Activated naive CD4-positive, alpha-beta T cell treated with anti-CD3 and anti-CD28 coated beads for 36 hours (primary cell): ENCODE measurements at places on chromosomes 1 and 21. TPM values are rescaled to one million over a fixed set of nuclear protein-coding genes. Genes with fewer than 3 reads are reported as not detected.

DNA sequence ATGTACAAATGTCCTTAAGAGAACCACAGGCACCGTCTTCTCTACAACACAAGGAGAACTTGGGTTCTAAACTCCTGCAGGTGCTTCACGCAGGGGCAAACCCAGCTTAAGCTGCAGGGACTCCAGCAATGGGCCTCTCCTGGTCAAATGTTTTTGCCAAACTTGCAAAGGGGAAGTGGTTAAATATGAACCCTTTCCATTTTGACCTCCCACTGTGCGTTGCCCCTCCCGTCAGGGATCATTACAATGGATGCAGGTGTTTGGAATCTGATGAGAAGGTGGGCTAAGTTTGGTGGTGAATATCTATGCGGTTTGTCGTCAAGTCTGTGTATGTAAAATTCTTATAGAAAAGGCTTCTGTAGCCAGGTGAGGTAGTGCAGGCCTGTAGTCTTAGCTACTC lies 29.1 kb upstream of the SLC25A33 start:
- no peak for DNase-seq

- DNase-seq: no peak
These were observed 9.5 kb downstream of the SCCPDH start for GRCh38 chr1:246733704-246734103.

DNA sequence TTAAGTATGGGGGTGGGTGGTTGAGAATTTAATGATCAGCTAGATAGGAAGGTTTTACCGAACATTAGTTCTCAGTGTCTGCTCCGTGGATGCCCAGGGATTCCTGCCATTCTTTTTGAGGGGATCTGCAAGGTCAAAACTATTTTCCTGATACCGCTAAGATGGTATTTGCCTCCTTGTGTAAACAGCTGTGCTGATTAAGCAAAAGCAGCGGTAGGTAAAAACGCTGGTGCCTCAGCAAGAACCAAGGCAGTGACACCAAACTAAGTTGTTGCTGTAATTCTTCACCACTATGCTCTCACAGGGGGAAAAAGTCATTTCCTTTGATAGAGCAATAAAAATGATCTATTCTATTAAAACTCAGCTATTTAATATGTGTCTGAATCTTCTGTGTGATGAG lies 229.0 kb downstream of the FMN2 start:
- DNase-seq: no peak

DNA sequence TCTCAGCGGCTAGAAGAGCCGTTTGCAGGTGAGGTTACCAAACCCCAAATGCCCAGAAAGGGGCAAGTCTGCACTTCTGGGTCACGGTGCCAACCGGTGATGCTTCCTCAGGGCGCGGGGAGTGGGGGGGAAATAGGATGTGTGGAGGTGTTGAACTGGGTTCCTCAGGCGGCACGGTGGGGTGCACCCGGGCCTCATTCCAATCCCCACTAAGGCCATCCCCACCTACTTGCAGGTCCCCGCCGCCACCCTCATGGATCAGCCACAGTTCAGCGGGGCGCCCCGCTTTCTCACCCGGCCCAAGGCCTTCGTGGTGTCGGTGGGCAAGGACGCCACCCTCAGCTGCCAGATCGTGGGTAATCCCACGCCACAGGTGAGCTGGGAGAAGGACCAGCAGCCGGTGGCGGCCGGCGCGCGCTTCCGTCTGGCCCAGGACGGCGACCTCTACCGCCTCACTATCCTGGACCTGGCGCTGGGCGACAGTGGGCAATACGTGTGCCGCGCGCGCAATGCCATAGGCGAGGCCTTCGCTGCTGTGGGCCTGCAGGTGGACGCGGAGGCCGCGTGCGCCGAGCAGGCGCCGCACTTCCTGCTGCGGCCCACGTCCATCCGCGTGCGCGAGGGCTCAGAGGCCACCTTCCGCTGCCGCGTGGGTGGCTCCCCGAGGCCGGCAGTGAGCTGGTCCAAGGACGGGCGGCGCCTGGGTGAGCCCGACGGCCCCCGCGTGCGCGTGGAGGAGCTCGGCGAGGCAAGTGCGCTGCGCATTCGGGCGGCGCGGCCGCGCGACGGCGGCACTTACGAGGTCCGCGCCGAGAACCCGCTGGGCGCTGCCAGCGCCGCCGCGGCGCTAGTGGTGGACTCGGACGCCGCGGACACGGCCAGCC lies 3.9 kb downstream of the OBSCN start:
- no peak for DNase-seq

- no peak for DNase-seq
These were observed 4.3 kb downstream of the RAB25 start for GRCh38 chr1:156065212-156065611.

Gene NPL
- total RNA-seq: 4.6 TPM
